ENCODE measurements at places on chromosomes 5 and 9. TPM values are rescaled to one million over a fixed set of nuclear protein-coding genes. Genes with fewer than 3 reads are reported as not detected.
A peak's percentile ranks its signal among the peaks of the same experiment; 100 is the strongest.

The PLCXD3 gene
- total RNA-seq: 13.9 TPM

- H3K27ac ChIP-seq: no peak overlapping the region
- no peaks in the 10 kb centered on the region for H3K36me3 ChIP-seq
- H3K4me1 ChIP-seq: no peaks in the 10 kb centered on the region
- H3K27me3 ChIP-seq: no peaks in the 10 kb centered on the region
- no peak for DNase-seq
- H3K4me3 ChIP-seq: no peak overlapping the region
These were observed 76.7 kb upstream of the CHD1 start for GRCh38 chr5:99005506-99005905.

- H3K4me3 ChIP-seq: no peak overlapping the region
- H3K27me3 ChIP-seq: no peaks in the 10 kb centered on the region
- no peaks in the 10 kb centered on the region for H3K4me1 ChIP-seq
- H3K36me3 ChIP-seq: no peaks in the 10 kb centered on the region
- H3K27ac ChIP-seq: no peak overlapping the region
- DNase-seq: no peak
These were observed 28.2 kb downstream of the RNF130 start for GRCh38 chr5:180043377-180043776.

The ZBTB34 gene
- total RNA-seq: 12.4 TPM

The NDOR1 gene
- total RNA-seq: 10.0 TPM

The MYMK gene
- not detected for total RNA-seq

The SAPCD2 gene
- 0.26 TPM for total RNA-seq

The FAM120A gene
- 81.7 TPM for total RNA-seq

- H3K4me1 ChIP-seq: no peaks in the 10 kb centered on the region
- no peaks in the 10 kb centered on the region for H3K36me3 ChIP-seq
- peak; percentile 44 for DNase-seq
- no peak overlapping the region for H3K4me3 ChIP-seq
These were observed 21.6 kb downstream of the RIC1 start for GRCh38 chr9:5650356-5651105.

- no peak overlapping the region for H3K27ac ChIP-seq
- no peaks in the 10 kb centered on the region for H3K36me3 ChIP-seq
- H3K4me1 ChIP-seq: no peaks in the 10 kb centered on the region
- no peak for DNase-seq
These were observed 27.1 kb downstream of the LCP2 start for GRCh38 chr5:170270293-170271069.

The LOX gene
- 40.9 TPM for total RNA-seq

- peaks cover 2% of the 10 kb centered on the region for H3K36me3 ChIP-seq
- no peaks in the 10 kb centered on the region for H3K4me1 ChIP-seq
- no peaks in the 10 kb centered on the region for H3K27me3 ChIP-seq
- H3K4me3 ChIP-seq: no peak overlapping the region
- no peak for DNase-seq
- H3K27ac ChIP-seq: no peak overlapping the region
These were observed 232.6 kb downstream of the EPB41L4A start for GRCh38 chr5:112186401-112186990.

The PCDHAC1 gene
- total RNA-seq: 0.36 TPM

- H3K4me3 ChIP-seq: no peak overlapping the region
- no peak for DNase-seq
- no peaks in the 10 kb centered on the region for H3K4me1 ChIP-seq
- no peak overlapping the region for H3K27ac ChIP-seq
These were observed 19.8 kb upstream of the TLE4 start for GRCh38 chr9:79551994-79552393.

DNA sequence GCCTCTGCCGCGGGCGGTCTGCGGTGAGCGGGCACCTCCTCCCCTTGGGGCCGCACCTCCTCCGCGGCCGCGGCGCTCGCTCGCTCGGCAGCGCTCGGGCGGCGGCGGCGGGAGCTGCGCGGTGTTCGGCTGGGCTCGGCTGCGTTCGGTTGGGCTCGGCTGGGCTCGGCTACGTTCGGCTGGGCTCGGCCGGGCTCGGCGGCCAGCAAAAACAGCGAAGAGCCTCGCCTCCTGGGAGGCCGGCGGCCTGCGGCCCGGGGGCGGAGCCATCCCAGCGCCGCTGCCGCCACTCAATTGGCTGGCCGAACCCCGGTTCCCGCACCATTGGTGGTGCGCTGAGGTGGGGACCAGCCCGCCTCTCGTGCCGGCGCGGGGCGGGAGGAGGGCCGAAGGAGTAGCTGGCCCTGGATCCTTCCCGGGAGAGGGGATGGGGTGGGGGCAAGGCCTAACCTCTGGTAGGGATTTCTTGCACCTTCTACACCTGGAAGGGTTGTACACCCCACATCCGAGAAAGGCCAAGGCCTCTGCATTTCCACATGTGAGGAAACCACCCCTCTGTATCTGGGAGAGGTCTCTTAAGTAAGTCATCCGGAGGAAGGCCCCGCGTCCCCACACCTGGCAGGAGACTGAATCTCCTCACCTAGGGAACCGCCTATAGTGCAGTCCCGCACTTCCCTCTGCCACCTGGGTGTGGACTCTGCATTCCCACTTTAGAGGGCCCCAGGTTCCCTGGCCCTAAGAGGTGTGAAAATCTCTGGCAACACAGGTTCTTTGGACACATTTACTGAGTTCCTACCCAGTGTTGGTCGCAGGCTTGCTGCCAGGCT lies at the start of gene ENHO:
Gene ENHO, minus strand, starts transcription at position 20 of the 827 bp plus-strand sequence. CDS start 1,295 bp downstream, outside the sequence.
- H3K4me1 ChIP-seq: no peaks in the 10 kb centered on the region
- H3K27me3 ChIP-seq: no peaks in the 10 kb centered on the region
- no peak within 1 kb of the TSS for H3K27ac ChIP-seq

DNA sequence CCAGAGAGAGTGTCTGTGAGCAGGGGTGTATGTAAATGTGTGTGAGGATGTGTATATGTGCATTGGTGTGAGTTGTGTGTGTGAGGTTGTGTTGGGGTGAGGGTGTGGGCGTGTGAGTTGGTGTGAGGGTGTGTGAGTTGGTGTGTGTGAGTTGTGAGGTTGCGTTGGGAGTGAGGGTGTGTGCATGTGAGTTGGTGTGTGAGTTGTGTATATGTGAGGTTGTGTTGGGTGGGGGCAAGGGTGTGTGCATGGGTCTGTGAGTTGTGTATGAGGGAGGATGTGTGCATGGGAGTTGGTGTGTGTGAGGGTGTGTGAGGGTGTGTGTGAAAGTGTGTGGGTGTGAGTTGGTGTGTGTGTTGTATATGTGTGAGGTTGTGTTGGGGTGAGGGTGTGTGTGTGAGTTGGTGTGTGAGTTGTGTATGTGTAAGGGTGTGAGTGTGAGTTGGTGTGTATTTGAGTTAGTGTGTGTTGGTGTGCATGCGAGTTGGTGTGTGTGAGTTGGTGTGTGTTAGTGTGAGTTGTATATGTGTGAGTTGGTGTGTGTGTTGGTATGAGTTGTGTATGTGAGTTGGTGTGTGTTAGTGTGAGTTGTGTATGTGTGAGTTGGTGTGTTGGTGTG lies 161.6 kb upstream of the IER5L start:
- no peaks in the 10 kb centered on the region for H3K27me3 ChIP-seq
- H3K4me3 ChIP-seq: no peak overlapping the region
- no peaks in the 10 kb centered on the region for H3K4me1 ChIP-seq
- no peak overlapping the region for H3K27ac ChIP-seq
- H3K36me3 ChIP-seq: no peaks in the 10 kb centered on the region
- DNase-seq: no peak

The RANBP17 gene
- 10.8 TPM for total RNA-seq

- H3K4me3 ChIP-seq: no peak overlapping the region
- H3K27ac ChIP-seq: no peak overlapping the region
- DNase-seq: no peak
- H3K36me3 ChIP-seq: no peaks in the 10 kb centered on the region
- H3K27me3 ChIP-seq: no peaks in the 10 kb centered on the region
- H3K4me1 ChIP-seq: no peaks in the 10 kb centered on the region
These were observed 9.3 kb upstream of the TRPC7 start for GRCh38 chr5:136374638-136375037.

DNA sequence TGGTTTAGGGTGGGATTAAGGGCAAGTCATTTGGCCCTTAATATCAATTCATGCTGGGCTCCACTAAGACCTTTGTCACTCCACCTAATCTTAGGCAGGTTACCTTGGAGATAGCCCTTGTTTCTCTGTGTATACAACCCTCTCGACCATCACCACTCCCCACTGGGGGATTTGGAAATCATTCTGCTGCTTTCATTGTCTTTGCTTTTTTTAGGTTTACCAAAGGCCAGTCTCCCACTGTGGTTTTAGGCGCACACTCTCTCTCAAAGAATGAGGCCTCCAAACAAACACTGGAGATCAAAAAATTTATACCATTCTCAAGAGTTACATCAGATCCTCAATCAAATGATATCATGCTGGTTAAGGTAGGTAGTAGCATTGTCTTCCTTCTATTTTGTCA lies 6.2 kb downstream of the GZMK start:
- no peaks in the 10 kb centered on the region for H3K27me3 ChIP-seq
- no peaks in the 10 kb centered on the region for H3K4me1 ChIP-seq
- no peak overlapping the region for H3K27ac ChIP-seq
- no peaks in the 10 kb centered on the region for H3K36me3 ChIP-seq
- DNase-seq: no peak

DNA sequence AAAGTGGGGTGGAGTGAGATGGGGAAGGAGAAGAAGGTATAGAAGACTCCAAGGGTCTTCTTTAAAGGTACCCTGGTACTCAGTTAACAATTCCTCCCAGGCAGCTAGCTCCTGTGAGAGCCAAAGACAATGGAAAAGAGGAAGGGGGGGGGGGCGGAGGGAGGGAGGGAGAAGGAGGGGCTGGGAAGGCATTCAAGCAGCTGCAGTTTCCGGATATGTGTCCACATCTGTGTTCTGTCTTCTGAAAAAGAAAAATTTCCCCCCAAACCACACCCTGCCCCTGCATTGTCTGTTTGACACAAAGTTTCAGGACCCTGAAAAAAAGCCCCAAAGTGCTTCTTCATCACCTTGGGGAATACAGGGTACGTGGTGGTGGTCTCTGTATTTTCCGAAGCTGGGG lies 11.1 kb downstream of the SPRY4 start:
- no peak overlapping the region for H3K4me3 ChIP-seq
- no peak for DNase-seq
- H3K27me3 ChIP-seq: no peaks in the 10 kb centered on the region
- peaks cover 7% of the 10 kb centered on the region for H3K4me1 ChIP-seq

The TERT gene
- total RNA-seq: not detected

DNA sequence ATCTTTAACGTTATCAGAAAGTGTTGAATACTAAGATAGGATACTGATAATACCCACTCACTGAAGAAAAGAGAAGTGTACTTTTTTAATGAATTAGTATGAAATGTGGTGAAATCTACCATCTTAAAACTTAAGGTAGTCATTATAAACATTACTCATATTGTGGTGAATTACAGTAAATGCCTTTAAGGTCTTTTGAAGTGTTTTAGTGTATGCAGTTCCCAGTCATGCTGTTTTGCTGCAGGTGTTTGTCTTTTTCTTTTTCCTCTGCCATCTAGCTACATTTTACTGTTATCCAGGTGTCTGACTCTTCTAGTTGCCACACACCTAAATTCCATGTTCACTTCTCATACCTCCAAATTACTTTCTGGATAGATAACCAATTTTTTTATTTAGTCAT lies 72.6 kb downstream of the ERMP1 start:
- no peak overlapping the region for H3K4me3 ChIP-seq
- no peak overlapping the region for H3K27ac ChIP-seq
- H3K4me1 ChIP-seq: no peaks in the 10 kb centered on the region
- no peaks in the 10 kb centered on the region for H3K27me3 ChIP-seq
- H3K36me3 ChIP-seq: peaks cover 5% of the 10 kb centered on the region

- H3K4me1 ChIP-seq: no peaks in the 10 kb centered on the region
- H3K36me3 ChIP-seq: no peaks in the 10 kb centered on the region
- no peaks in the 10 kb centered on the region for H3K27me3 ChIP-seq
These were observed 144.8 kb downstream of the NR3C1 start for GRCh38 chr5:143258559-143259253.
